CMK (cell line): ENCODE measurements at places on chromosomes 7 and 10.

- DNase-seq, result no peak
Observed at GRCh38 chr7:24039991-24040624, 243.9 kb upstream of the NPY start.

- no peak for DNase-seq
Observed at GRCh38 chr10:69681436-69681835, 51.4 kb downstream of the FAM241B start.

DNA sequence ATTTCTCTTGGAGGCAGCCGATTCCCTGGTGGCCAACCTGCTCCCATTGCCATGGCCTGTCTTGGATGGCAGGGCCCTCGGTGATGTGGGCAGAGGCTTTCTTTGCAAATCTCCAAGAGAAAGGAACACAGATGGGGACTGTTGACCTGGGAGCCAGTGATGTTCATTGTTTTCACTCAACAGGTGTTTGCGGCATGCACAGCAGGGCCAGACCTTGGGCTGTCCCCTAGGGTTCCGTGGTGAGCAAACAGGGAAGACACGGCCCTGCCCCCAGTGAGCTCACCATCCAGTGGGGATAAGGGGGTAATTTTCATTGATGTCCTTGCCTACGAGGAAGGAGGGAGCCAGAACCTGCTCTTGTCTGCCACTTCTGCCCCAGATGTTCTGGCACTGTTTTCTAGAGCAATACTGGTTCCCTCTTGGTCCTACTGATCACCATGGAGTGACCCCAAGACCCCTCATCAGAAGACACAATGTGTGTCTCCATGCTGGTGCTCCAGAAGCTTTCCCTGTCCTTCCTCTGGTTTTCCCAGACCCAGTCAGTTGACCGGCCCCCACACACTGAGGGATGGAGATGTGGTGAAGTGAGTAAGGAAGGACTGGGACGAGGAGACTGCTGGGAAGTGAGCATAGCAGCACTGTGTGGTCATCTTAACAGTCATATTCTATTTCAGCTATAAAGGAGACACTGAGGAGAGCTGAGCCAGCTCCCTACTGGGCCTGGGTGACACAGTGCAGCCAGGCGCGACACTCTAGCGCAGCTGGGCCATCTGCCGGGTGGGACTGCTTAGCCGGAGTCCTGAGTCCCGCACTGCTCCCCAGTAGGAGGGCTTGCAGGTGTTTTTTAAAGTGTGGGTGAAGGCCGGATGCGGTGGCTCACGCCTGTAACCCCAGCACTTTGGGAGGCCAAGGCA, 20.4 kb upstream of the FIGNL1 start:
- no peak for DNase-seq

DNA sequence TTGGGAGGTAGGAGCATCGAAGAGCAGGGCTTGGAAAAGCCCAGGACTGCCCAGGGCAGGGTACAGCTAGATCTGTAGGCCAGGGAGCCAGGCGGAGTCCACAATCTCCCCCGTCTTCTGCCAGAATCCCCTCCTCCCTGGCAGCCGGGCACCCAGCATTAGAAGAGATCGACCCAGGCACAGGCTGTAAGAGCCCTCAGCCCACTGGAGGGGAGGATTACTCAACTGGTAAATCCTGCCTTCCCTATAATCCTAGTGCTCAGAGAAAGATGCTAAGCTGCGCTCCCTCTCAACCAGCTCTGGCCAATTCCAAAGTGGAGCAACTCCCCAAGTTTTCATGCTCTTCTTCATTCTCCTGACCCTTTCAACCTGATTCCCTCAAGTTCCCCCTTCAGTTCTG, 3.2 kb downstream of the SPOCK2 start:
- DNase-seq, result no peak

DNA sequence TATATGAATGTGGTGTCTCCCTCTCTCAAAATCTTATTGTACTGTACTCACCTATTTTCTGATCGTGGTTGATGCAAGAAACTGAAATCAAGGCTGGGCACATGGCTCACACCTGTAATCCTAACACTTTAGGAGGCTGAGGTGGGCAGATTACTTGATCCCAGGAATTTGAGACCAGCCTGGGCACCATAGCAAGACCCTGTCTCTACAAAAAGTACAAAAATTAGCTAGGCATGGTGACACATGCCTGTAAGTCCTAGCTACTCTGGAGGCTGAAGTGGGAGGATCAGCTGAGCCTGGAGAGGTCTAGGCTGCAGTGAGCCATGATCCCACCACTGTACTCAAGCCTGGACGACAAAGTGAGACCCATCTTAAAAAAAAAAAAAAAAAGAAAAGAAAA, 16.0 kb downstream of the MMRN2 start:
- DNase-seq, result no peak

DNA sequence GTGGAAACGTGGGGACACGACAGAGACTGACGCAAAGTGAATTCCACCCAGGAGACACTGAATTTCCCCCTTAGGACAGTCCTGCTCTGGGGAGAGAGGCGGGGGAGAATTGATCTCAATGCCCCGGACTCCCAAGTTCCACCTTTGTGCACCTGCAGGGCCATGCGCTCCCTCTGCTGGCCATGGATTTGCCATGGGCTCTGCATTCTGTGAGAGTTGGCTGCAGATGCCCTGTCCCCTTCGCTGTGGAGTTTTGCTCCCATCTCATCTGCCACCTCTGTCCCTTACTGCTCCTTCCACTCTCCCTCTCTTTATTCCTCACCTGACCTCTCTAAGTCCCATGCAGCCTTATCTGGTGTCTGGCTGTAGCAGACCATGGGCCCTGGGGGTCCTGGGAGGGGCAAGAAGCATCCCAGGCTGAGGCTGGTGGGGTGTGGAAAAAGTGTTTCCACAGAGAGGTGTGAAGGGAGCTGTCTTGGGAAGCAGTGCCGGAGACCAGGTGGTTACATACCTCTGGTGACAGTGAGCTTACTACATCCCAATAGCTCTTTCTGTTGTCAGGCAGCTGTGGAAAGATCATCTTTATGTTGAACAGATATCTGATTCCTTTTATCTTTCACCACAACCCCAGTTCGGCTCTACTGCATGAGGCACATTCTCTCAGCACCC, 14.3 kb downstream of the GHRHR start:
- DNase-seq, result no peak

- DNase-seq, result no peak
Observed at GRCh38 chr7:36034020-36034419, 119.0 kb upstream of the EEPD1 start.
